ENCODE measurements at places on chromosomes 6 and 20. TPM values are rescaled to one million over a fixed set of nuclear protein-coding genes. Genes with fewer than 3 reads are reported as not detected.

ABCC10 gene
- total RNA-seq: 11.0 TPM

CASS4 gene
- total RNA-seq: 0.13 TPM

HTR1E gene
- total RNA-seq: not detected

PTPRT gene
- total RNA-seq: not detected

MYL9 gene
- total RNA-seq: 0.53 TPM

GINM1 gene
- 30.8 TPM for total RNA-seq

DEF6 gene
- total RNA-seq: 26.0 TPM

DEFB125 gene
- not detected for total RNA-seq

ENPP5 gene
- total RNA-seq: 0.26 TPM

CCN2 gene
- total RNA-seq: 1.3 TPM

UTRN gene
- 101 TPM for total RNA-seq

MOXD1 gene
- total RNA-seq: 1.6 TPM

PBOV1 gene
- total RNA-seq: not detected

GTF3C6 gene
- 38.7 TPM for total RNA-seq

PKHD1 gene
- total RNA-seq: not detected

CST4 gene
- not detected for total RNA-seq

CST7 gene
- total RNA-seq: not detected

RAMACL gene
- total RNA-seq: 1.6 TPM

STMND1 gene
- not detected for total RNA-seq

SPATS1 gene
- total RNA-seq: not detected

PLG gene
- not detected for total RNA-seq

ULBP1 gene
- 4.1 TPM for total RNA-seq

LY6G6C gene
- total RNA-seq: 0.38 TPM

SALL4 gene
- total RNA-seq: 0.26 TPM

CFAP61 gene
- 0.13 TPM for total RNA-seq

PACSIN1 gene
- not detected for total RNA-seq

NELFE gene
- total RNA-seq: 163 TPM

BPIFA2 gene
- total RNA-seq: not detected

MTO1 gene
- 47.1 TPM for total RNA-seq

IRAK1BP1 gene
- 3.2 TPM for total RNA-seq

CDS2 gene
- total RNA-seq: 23.4 TPM

SPATA25 gene
- total RNA-seq: 0.90 TPM

SIRPB1 gene
- total RNA-seq: not detected

BTN2A1 gene
- 4.7 TPM for total RNA-seq

CRISP2 gene
- total RNA-seq: not detected

ISM1 gene
- not detected for total RNA-seq

SIRPB2 gene
- total RNA-seq: 0.26 TPM

BPIFB1 gene
- total RNA-seq: not detected

BPIFB2 gene
- not detected for total RNA-seq

SMLR1 gene
- not detected for total RNA-seq

C2 gene
- 0.26 TPM for total RNA-seq

DOK5 gene
- 0.13 TPM for total RNA-seq

ADTRP gene
- 17.6 TPM for total RNA-seq

PFDN4 gene
- total RNA-seq: 47.4 TPM

SNX3 gene
- 180 TPM for total RNA-seq

TREM2 gene
- 0.53 TPM for total RNA-seq

ANGPT4 gene
- total RNA-seq: not detected

HCRTR2 gene
- total RNA-seq: not detected

TRIM31 gene
- not detected for total RNA-seq

HTR1B gene
- under 0.01 TPM for total RNA-seq

HDGFL1 gene
- not detected for total RNA-seq

IPCEF1 gene
- under 0.01 TPM for total RNA-seq

KLC4 gene
- 14.5 TPM for total RNA-seq

GRM1 gene
- total RNA-seq: not detected

C20orf141 gene
- total RNA-seq: not detected

TCF21 gene
- total RNA-seq: 0.26 TPM

ZNF337 gene
- 18.4 TPM for total RNA-seq

OR2H2 gene
- total RNA-seq: not detected

OOEP gene
- total RNA-seq: not detected

Measured in bronchial epithelial cell (primary cell).